Stimulated activated CD4-positive, alpha-beta T cell treated with anti-CD3 and anti-CD28 coated beads, Interleukin-15, amount 100 ng/mL, for 48 hours (primary cell): ENCODE measurements at places on chromosomes 3 and 15.

- DNase-seq: no peak
Observed at GRCh38 chr15:75739791-75740190, 27.1 kb upstream of the CSPG4 start.

- DNase-seq: no peak
Observed at GRCh38 chr15:71455878-71456277, 340.6 kb downstream of the THSD4 start.

DNA sequence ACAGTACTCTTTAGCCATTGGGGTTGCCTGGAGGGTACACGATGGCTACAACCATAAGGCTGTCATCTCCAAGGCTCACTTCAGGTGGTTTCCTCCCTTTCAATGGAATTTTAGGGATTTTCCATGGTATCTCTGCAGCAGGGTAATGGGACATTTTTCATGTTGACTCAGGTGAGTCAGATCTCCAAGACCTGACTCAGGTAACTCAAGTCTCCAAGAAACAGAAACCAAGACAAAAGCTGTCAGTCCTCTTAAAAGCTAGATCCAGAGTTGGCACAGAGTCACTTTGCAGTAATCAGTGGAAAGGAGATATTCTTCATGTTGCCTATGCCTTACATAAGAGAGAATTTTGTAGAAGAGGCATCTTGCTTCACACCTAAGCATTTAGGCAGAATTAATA is 375.8 kb upstream of the ARPP21 start:
- DNase-seq: no peak

GRCh38 chr3:8987226-8987625 is 24.0 kb upstream of the RAD18 start:
- no peak for DNase-seq

GRCh38 chr15:96353930-96354730 is 23.6 kb downstream of the NR2F2 start:
- DNase-seq: no peak

GRCh38 chr3:25495726-25496253 is 67.7 kb downstream of the RARB start:
- no peak for DNase-seq

- no peak for DNase-seq
Observed at GRCh38 chr3:170159933-170160332, 21.6 kb downstream of the PHC3 start.

DNA sequence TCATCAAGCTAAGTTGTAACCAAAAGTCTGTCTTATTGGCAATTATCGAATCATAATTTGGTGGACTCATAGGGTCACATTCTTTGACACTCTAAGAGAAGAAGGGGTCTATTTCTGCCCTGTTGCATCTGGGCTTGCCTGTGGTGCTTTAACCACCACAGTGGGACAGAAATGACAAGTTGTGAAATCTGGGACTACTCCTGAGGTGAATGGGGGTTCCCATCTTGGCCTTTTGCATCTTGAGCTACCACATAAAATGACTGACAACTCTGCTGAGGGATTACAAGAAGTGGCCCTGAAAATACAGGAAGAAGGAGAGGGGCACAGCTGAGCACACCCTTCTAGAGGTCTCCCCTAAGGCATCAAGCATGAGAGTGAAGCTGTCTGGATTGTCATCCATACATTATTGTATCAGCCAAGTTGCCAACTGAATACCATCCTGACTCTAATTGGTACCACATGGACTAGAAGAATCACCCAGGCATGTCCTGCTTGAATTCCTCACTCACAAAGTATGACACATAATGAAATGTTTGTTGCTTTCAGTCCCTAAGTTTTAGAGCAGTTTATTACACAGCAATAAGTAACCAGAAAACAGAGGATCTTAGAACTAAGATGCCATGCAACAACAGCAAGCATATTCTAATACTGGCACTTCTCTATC is 306.5 kb downstream of the ROBO1 start:
- no peak for DNase-seq

- no peak for DNase-seq
Observed at GRCh38 chr15:85570336-85570735, 189.9 kb downstream of the AKAP13 start.

GRCh38 chr15:59873644-59874272 is 130.4 kb upstream of the FOXB1 start:
- no peak for DNase-seq

DNA sequence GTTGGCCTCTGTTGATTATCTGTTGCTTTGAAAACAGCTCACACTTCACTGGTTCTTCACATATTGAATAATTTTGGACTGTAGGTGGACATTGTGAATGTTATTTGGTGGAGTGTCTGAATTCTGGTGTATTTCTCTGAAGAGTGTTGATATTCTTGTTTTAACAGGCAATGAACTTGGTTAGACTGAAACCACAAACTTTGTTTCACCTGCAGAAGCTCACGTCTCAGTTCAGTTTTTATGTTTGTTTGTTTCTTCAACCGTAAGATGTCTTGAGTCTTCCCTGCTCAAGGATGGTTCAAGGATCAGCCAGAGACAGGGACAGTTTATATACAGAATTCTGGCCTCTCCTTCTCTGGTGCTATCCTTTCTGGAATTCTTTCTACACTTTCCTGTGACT is 43.6 kb downstream of the C3orf20 start:
- DNase-seq: no peak

- DNase-seq: no peak
Observed at GRCh38 chr3:30457726-30458125, 148.7 kb upstream of the TGFBR2 start.

DNA sequence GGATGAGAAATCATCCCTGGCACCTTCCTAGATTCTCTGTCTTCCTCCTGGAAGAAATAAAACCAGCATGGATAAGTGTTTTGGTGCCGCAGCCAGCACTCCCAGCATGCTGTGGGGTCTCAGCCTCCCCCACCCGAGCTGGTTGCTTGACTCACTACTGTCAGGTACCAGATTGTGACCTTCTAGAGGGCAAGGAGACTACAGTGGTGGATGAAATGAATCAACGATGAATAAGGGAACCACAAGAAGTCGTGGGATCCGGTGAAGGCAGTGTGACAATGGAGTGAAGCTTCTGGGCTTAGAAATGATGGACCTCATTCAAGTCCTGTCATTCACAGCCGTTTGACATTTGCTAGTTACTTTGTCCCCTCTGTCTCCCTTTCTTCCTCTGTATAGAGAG is 50.2 kb upstream of the SLCO3A1 start:
- no peak for DNase-seq

- no peak for DNase-seq
Observed at GRCh38 chr3:117105686-117106085, 396.1 kb downstream of the TUSC7 start.

GRCh38 chr3:128875556-128876120 is 3.8 kb upstream of the ACAD9 start:
- peak; percentile 52 for DNase-seq

DNA sequence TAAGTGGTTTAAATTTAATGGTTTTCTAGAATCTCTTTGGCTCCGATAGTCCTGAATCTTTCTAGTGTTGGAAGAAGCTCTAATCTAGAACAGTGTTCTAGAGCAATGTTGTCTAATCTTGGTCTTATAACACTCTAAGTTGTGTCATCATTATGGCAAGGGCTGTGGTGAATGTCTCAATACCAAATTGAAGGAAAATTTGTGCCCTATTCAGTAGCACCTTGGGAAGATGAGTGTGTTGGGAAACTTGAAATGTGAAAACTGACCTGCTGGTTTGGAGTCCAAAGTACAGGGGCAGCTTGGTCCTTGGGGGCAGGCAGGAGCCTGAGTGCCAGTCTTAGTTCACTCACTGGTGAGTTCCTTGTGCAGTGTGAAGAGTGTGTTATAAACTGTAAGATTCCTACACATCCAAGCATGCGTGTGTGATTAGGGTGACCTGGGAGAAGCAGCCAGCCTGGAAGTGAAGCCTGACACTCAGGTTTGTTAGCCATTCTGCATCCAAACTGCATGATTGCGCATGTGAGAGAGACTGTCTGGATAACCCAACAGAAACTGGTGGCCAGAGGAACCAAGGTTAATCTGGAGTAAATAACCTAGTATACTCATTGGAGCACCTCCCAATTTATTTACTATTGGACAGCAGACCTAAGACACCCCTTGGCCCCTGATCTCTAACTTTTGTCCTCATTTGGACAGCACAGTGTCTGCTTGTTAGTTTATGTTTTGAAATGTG is 14.6 kb downstream of the ZNF592 start:
- DNase-seq: no peak

GRCh38 chr3:183073839-183074238 is 25.5 kb downstream of the MCCC1 start:
- no peak for DNase-seq

DNA sequence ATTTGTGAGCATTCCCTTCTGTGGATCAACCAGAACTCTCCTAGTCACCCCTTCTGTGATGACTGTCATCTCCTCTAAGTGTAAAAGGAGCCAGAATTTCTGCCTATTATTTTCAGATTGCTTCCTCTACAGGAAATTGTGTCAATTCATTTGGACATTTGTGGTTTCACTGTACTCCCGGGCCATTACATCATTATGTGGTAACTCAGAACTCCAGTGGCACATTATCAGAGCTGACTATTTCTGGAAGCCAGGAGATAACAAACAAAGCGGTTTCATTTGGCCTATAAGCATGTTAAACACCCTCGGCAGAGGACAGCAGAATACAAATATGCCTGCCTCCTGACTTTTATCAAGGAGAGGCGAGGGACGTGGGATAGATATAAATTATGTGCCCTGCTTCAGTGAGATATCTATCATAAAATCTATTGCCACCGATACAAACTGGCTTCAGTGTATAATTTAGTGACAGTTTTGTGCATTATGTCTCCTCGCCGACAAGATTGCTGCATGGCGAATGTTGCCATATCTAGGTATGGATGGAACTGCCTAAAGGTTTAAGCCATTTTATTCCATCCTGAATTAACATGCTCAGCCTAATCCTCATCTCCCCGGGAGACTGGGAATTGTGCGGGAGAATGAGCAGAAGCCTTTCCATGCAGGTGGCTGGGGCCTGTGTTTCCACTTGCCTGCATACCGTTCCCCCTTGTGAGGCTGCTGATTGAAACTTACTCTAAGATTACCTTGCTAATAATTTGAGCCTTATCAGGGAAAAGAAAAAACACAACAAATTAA is 193.4 kb upstream of the SEMA6D start:
- DNase-seq: no peak

GRCh38 chr3:43426388-43426787 is 140.0 kb downstream of the SNRK start:
- no peak for DNase-seq

GRCh38 chr3:46675426-46675825 is 18.1 kb downstream of the ALS2CL start:
- no peak for DNase-seq

DNA sequence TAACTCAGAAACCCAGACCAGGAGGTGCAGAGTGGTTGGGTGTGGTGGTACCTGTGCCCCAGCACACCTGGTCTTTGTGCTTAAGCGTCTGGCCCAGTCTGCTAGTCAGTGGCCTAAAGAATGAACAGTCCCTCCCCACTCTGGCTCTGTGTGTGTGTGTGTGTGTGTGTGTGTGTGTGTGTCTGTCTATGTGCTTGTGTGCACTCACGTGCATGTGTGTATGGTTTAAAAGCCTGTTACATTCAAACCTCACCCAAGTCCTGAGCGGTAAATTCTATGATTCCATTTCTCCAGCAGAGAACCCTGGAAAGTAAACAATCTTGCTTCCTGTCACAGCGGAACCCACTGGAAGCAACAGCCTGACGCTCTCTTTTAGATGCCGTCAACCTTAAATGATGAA is 34.2 kb downstream of the EDEM1 start:
- DNase-seq: no peak

DNA sequence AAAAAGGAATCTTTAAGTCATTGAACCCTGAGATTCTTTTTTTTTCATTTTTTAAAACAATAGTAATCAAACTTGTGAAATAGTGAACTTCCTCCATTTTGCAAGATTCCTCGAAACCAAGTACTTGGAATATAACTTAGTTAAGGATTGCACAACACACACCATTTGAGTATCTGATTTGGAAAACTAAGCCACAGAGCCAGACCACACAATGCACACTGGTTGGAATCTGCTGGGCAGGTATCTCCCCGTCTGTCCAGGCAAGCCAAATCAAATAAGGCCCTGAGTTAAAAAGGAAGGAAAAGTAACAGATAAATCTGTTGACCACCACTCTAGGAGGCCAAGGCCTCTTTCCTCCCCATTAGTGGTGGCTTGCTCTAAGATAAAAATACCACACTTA is 177.5 kb upstream of the ICE2 start:
- DNase-seq: no peak

DNA sequence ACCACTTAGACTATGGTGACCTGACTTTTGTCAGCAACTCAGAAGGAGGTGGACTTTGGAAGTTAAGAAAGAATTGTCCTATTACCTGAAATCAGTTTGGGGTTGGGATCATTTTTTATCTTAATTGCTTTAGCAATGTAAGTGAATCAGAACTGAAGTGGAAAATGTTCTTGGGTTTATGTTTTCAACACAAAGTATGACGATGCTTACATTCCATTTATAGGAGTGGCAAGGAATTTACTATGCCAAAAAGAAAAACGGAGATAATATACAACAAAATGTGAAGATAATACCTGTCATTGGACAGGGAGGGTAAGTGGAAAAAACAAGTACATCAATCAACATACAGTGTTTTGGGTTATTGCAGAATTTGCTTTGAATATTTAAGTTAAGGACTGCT is 116.1 kb downstream of the PDE8A start:
- no peak for DNase-seq

GRCh38 chr15:83210619-83211018 is 3.0 kb upstream of the HDGFL3 start:
- no peak for DNase-seq

DNA sequence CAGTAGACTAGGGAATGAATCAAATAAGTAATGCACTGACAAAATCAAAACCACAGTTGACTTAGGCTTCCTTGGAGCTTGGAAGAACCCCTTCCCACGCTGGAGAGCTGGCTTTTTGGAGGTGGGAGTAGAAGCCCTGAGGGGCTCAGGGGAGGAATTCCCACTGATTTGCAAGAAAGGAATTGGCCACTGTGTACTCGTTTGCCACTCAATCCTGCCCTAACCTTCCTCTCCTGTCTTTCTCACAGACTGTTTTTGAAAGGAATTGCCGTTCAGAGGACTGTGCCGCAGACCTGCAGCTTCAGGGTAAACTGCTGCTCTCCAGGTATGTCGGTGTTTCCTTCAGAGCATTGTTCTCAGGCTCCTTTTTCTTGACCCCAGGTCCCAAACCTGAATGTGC is 208.2 kb upstream of the CTDSPL start:
- no peak for DNase-seq

DNA sequence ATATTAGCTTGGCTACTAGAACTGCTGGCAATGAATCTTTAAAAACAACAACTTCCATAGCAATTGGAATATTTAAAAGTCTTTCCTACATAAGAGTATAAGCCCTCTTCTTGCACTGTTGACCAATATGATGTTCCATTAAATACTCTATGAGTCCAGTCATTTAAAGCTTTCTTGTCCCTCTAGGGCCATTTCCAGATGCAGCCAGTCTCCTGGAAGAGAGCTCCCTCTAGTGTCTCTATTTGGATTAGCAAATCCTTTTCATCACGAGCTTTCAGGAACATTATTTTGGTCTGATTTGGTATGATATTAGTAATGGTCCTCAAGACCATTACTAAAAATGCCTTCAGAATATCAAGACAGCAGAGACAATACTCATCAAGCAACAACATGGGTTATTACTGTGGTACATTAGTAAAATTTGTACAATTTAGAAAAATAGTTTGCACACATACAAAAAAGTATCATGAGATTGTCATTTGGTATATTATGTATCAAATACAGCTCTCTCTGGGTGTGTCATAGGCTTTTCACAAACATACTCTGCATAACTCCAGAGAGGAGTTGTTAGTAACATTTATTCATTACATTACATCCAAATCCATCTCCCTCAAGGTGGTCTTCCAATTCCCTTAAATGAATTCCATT is 101.3 kb downstream of the DPH6 start:
- DNase-seq: no peak

GRCh38 chr3:169662132-169662842 is 1.2 kb downstream of the MECOM start:
- no peak for DNase-seq

- DNase-seq: no peak
Observed at GRCh38 chr3:179720196-179720595, 67.4 kb downstream of the USP13 start.
